Stimulated activated CD4-positive, alpha-beta T cell treated with anti-CD3 and anti-CD28 coated beads, Interleukin-1b, Interleukin-23, amount 100 ng/mL, for 4 hours (primary cell): ENCODE measurements at places on chromosomes 7 and 10.

GRCh38 chr7:119197877-119198527 is 973.5 kb downstream of the ANKRD7 start:
- DNase-seq: no peak

DNA sequence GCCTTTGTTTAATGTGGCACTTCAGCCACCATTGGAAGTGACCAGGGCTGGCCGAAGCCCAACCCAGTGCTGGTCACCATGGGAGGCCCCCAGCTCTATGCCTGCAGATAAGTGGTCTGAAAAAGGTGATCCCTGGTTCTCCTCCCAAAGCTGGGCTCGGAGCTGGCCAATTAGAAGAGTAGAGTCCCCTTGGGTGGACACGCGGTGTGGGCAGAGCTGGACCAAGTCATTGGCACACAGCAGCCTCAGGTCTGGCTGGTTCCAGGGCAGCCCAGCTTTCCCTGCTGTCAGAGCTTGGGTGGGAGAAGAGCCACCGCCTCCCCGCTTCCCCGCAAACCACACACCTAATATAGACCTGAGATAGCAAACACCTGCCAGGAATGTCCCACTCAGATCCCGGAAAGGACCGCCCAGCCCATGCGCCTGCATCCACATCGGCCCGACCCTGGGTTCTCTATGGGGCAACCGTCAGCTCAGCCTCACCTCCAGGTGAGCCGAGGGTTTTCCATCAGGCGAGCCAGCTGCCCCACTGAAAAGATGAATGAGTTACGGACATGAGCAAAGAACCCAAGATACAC is 84.3 kb downstream of the TCERG1L start:
- no peak for DNase-seq

DNA sequence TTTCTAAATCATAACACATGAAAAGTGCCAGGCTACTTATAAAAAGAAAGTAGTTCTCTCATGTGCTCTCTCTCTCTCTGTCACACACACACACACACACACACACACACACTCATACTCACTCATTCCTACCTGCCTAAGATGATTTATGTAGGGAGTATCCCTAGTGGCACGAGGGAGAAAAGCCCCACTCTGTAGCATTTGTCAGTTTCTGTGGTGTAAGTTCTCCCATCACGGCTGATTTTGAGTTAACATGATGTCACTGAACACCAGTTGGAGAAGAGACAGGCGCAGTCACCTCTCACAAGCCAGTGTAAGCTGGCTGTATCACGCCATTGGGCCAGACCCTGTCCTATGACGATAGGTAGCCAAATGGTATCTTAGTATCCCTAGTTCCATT is 395.4 kb downstream of the SFMBT2 start:
- no peak for DNase-seq

DNA sequence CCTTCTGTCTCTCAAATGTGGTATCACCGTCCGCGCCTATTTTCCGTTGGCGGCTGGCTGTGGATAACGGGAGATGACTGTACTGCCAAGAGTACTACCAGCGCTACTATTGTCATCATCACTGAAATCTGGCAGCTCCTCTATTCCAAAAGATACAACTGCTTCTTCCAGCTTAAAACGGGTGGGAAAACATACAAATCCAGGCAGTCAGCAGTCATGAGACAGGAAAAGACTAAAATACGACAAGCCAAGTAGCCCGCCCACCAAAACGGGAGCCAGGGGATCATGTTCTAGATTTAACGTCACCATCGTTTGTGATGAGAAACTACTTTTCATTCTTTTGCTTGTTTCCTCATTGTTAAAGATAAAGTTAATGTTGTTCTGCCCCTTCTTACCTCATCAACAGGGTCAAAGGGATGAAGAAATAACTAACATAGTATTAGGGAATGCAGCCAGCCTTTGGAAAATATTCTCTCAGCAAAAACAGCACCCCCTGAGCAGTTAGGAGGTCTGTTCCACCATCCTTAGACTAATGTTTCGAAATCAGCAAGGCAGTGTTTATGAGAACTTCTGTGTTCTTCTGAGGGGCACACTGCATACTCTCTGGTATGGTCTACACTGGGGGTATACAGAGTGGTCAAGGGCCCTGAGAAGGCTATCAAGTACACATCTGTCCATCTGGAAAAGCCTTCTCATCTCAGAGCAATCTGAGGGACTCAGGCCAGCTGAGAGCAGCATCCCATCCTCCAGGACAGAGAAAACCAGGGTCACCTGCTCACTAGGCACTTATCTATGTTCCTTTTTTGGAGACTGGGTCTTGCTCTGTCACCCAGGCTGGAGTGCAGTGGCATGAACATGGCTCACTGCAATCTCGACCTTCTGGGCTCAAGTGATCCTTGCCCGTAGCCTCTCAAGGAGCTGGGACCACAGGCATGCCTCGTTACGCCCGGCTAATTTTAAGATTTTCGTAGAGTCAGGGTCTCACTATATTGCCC is 47.5 kb downstream of the GNA12 start:
- no peak for DNase-seq

- no peak for DNase-seq
These were observed 205.0 kb downstream of the DIP2C start for GRCh38 chr10:484441-484924.

DNA sequence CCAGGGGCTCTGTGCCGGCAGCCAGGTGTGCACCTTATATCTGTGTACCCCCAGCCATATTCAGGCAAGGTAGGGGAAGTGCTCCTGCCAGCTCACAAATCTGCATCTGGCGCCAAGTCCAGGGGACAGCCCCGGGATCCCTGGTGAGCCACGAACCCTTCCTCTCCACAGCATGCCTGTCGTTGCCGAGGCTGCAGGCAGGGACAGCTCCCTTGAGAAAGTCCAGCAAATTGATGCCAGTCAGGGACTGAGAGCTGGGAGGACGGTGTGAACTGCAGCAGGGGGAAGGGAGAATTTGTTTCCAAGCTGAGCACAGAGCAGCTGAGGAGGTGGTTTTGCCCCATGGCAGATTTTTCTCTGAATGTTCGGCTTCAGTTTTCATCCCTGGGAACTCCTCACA is 919 bp downstream of the PLA2G12B start:
- DNase-seq: no peak

GRCh38 chr10:55311848-55312635 is 511.0 kb upstream of the PCDH15 start:
- no peak for DNase-seq

DNA sequence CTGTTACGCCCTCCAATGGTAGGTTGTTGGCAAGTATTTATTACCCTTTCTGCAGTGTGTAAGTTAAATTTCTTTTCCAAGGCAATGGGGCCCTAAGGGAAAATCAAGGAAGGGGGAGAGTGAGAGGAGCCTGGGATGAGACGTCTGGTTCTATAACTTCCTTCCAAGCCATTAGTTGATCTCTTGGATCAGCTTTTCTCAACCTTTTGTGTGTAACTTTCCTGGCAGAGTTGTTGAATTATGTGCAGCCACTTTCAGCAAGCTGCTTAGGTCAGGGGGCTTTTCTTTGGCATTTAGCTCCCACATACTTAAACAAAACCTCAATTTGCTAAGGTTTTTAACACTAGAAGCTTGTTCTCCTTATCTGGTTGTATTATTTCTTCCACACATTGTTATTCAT is 127.1 kb downstream of the NXPH1 start:
- no peak for DNase-seq

- DNase-seq: no peak
These were observed 43.7 kb downstream of the PFKP start for GRCh38 chr10:3110782-3111620.

DNA sequence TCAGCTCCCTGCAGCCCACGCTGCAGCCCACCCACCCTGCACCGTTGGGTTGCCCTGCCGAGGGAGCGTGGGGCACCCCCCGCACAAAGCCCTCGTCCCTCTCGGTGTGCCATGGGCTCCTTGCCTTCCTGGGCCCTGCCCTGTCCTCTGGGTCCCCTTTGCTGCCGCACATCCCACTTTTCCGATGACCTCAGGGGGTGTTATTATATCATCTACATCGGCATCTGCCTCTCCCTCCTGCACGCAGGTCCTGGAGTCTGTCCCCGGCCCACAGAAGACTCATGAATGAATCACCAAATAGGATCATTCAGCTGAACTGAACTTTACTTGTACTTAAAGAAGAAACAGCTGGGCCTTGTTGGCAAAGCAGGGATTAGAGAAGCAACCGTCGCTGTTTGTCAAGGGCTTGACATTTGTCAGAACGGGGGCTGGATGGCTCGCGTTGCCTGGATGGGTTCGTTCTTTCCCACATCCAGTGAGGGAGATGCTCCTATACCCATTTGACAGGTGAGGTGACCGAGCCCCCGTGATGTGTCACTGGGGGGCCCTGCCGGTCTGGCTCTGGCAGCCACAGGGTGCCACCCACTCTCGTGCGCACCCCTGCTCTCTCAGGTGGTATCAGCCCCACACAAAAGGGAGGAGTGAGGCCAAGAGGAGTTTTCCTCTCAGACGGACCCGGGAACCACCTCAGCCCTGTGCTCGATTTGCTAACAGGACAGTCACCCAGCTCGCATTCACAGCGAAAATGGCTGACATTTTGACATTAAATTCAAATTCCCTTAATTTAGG is 58.6 kb upstream of the EBF3 start:
- DNase-seq: no peak

DNA sequence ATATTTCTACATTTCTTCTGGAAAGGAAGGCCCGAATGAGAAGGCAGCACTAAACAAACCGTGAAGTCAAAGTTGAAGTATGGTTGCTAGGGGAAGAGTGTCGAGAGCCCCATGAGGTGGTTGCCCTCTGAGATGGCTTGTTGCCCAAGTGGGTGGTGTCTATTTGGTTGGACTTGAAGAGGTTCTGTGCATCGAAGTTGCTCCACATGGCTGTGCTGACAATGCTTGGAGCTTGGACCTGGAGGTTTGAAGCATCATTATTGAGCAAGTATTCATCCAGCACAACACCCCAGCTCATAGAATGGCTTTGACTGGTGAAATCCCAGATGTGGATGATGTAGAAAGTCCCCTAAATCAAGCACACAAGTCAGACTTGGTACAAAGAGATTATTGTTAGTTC is 165.2 kb upstream of the CDCA7L start:
- no peak for DNase-seq

GRCh38 chr10:17835688-17836087 is 26.5 kb downstream of the MRC1 start:
- DNase-seq: no peak

DNA sequence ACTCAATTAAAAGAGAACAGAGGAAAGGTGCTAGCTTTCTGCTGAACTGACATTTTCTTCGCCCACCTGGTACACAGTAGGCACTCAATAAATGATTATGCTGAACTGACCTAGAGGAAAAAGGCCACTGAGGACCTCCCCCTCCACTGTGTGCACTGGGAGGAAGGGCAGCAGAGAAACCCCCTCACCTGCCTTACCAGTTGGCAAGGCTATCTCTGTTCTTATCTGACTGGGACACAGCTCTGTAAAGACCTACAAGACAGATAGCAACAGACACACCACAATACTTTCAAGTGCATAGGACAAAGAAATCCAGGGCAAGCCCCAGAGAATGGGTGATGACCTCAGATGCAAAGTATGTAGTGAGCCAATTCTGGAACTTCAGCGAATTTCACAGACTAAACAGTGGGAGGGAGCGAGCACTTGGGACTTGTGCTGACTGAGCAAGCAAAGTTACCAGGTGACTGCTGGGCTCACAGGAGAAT is 30.4 kb downstream of the PDLIM1 start:
- DNase-seq: no peak

- no peak for DNase-seq
These were observed 74.5 kb upstream of the SEMA3D start for GRCh38 chr7:85261336-85261735.

GRCh38 chr10:10609379-10609955 is 408.2 kb upstream of the CELF2 start:
- no peak for DNase-seq

DNA sequence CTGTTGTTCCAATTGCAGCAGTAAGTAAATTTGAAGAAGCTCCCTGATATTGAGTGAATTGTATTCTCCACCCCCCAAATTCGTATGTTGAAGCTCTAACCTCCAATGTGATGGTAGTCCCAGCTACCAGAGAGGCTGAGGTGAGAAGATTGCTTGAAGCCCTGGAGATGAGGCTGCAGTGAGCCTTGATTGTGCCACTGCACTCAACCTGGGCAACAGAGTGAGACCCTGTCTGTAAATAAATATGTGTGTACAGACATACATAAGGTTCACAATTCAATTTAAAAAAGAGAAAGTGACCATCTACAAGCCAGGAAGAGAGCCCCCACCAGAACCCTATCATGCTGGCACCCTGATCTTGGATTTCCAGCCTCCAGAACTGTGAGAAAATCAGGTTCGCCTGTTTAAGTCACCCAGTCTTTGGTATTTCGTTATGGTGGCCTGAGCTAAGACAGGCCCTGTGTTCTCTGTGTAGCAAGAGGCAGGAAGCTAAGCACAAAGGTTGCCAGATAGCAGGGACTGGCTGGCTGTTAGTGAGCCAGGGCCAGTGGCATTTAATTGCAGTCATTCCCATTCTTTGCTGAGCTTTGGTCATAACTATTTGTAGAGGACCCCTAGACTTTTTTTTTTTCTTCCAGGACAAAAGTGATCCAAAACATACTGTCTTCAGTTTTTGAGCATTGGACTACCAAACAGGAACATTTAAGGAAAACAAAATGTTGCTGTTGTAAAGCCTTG is 45.6 kb downstream of the AUTS2 start:
- no peak for DNase-seq

- DNase-seq: no peak
These were observed 280.2 kb upstream of the PHYHIPL start for GRCh38 chr10:58896229-58896628.

GRCh38 chr7:38842746-38843145 is 66.2 kb downstream of the VPS41 start:
- no peak for DNase-seq

DNA sequence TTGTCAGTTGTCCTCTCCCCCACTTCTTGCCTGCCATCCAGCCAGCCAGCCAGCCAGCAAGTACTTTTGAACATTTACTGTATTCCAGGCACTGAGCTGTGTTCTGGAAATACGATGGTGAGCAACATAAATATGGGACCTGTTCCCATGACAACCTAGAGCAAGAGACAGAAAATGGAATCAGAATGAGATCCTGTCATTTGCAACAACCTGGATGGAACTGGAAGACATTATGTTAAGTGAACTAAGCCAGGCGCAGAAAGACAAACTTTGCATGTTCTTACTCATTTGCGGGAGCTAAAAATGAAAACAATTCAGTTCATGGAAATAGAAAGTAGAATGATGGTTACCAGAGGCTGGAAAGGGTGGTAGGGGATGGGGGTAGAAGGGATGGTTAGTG is 140.7 kb downstream of the ICA1 start:
- DNase-seq: no peak

DNA sequence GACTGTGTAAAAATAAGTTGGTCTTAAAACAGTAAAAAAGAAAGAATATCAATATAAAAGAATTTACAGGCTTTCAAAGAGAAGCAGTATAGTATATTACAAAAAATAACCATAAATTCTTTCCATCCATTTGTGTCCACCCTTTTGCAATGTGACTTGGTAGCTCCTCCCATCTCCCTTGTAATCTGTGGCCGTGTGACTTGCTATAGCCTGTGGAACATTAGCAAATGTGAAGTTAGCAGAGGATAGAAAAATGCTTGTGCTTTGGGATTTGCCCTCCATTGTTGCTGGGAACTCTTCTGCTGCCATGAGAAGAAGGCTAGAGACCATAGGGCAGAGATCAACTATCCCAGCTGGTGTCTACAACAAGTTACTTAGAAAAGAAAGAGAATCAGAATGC is 30.2 kb downstream of the KLHL7 start:
- no peak for DNase-seq

- no peak for DNase-seq
These were observed 979.1 kb upstream of the POT1 start for GRCh38 chr7:125908711-125909110.

- peak; percentile 36 for DNase-seq
These were observed 90.2 kb downstream of the DLG5 start for GRCh38 chr10:77836299-77836820.

GRCh38 chr10:35070521-35070920 is 19.6 kb downstream of the CUL2 start:
- DNase-seq: no peak
